ENCODE measurements at places on chromosomes 7 and 10. TPM values are rescaled to one million over a fixed set of nuclear protein-coding genes. Genes with fewer than 3 reads are reported as not detected.

GRCh38 chr10:85544956-85545355 lies 821.6 kb downstream of the GRID1 start:
- H3K36me3 ChIP-seq = no peaks in the 10 kb centered on the region
- H3K27me3 ChIP-seq = no peaks in the 10 kb centered on the region
- H3K27ac ChIP-seq = no peak overlapping the region
- no peak for DNase-seq

DNA sequence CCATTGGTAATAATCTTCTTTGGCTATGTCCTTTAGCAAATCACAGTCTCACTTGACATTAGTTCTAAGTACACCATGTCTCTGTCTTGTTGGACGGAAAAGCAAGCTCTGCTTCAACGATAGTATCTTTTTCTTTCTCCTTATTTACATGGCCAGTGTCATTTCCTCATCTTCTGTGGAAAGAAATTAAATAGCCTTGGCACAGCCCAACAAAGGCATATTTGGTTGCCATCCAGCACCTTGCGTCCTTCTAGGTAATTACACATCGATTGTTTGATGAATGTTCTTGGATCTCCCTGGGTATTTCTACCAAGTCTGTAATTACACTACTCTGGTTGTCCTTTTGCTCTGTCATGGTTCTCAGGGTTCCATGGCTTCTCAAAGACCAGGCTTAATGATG lies 183.1 kb downstream of the CHN2 start:
- no peak for DNase-seq
- H3K4me3 ChIP-seq = no peak overlapping the region
- no peaks in the 10 kb centered on the region for H3K27me3 ChIP-seq
- H3K4me1 ChIP-seq = peaks cover 7% of the 10 kb centered on the region
- no peak overlapping the region for H3K27ac ChIP-seq
- H3K36me3 ChIP-seq = no peaks in the 10 kb centered on the region

DNA sequence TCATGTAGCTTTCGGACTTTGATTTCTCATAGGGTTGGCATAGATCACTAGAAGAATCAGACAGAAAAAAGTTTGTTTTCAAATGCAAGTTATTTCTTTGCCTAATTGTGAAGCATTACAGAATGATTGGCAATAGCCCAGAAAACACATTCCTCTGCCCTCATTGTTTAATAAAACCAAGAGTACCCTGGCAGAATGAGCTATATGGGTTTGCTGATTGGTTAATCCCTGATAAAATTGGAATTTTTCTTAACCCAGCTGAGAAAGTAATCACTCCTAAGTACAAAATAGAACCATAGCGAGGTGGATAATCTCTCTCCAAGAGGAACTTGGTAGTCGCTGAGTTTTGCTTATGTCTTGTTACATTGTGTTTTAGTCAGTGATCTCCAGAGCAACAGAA lies 30.9 kb upstream of the CREB5 start:
- peaks cover 4% of the 10 kb centered on the region for H3K4me1 ChIP-seq
- H3K4me3 ChIP-seq = no peak overlapping the region
- no peak for DNase-seq
- no peaks in the 10 kb centered on the region for H3K36me3 ChIP-seq

The FAM221A gene
- 12.9 TPM for total RNA-seq

The PSD gene
- 1.1 TPM for total RNA-seq

DNA sequence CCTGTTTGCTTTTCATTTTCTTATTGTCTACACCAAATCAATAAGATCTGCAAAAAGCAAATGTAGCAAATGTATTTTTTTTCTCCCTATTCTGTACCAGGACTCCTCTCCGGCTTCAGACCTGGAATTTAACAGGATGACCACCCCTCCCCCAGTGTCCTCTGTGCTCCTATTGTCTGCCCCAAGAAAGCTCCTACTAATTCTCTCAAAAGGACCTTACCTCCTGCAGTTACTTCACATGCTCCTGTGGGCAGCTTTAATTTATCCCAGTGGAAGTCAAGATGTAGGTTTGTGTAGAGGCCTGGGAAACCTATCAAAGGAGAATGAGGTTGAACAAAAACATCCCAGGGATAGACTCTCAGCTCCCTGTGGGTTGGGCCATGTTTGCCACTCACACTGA lies 31.3 kb downstream of the PLXNA4 start:
- DNase-seq = no peak
- no peaks in the 10 kb centered on the region for H3K36me3 ChIP-seq
- H3K27ac ChIP-seq = no peak overlapping the region
- no peaks in the 10 kb centered on the region for H3K4me1 ChIP-seq

- no peaks in the 10 kb centered on the region for H3K27me3 ChIP-seq
- no peak for DNase-seq
- H3K27ac ChIP-seq = no peak overlapping the region
- H3K4me3 ChIP-seq = no peak overlapping the region
Measured at GRCh38 chr10:96491303-96491702, 22.4 kb downstream of the TLL2 start.

The TWIST1 gene
- 7.8 TPM for total RNA-seq

- no peak overlapping the region for H3K27ac ChIP-seq
- no peaks in the 10 kb centered on the region for H3K36me3 ChIP-seq
- no peaks in the 10 kb centered on the region for H3K27me3 ChIP-seq
- DNase-seq = no peak
- no peak overlapping the region for H3K4me3 ChIP-seq
Measured at GRCh38 chr10:129552119-129552518, 85.1 kb downstream of the MGMT start.

DNA sequence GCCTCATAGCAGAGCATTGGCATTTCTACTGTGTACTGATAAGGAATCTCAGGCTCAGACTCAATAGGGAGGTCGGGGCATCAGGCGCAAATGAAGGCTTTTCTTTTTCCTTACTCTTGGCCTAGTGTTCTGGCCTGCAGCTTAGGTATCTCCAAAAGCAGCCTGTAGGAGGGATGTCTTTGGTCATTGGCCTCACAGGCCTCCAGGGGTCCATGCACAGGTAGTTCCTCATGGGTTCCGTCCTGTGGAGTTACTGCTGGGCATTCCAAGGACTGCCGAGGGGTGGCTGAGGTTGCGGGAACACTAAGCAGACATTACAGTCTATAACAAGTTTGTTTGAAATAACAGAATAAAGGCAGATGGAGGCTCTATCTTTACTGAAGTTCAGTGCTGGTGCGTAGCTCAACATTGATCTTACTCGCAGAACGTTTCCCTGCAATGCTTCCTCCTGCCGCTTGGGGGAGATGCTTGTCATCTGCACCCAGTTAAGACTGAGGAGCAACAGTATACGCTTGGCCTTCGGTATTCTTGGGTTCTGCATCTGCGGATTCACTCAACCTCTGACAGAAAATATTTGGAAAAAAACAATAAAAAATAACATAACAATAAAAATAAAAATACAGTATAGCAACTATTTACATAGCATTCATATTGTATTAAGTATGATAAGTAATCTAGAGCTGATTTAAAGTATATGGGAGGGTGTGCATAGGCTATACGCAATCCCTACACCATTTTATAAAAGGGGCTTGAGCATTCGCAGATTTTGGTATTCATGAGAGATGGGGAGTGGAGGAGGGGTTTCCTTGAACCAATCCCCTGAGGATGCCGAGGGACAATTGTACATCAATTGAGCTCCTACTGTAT lies 58.9 kb downstream of the SH2D4B start:
- no peaks in the 10 kb centered on the region for H3K27me3 ChIP-seq
- no peak overlapping the region for H3K4me3 ChIP-seq
- DNase-seq = peak; percentile 45
- H3K4me1 ChIP-seq = peaks cover 6% of the 10 kb centered on the region
- no peaks in the 10 kb centered on the region for H3K36me3 ChIP-seq

The LLCFC1 gene
- total RNA-seq = not detected

The PON3 gene
- total RNA-seq = 11.1 TPM

The ENTPD1 gene
- 19.3 TPM for total RNA-seq

DNA sequence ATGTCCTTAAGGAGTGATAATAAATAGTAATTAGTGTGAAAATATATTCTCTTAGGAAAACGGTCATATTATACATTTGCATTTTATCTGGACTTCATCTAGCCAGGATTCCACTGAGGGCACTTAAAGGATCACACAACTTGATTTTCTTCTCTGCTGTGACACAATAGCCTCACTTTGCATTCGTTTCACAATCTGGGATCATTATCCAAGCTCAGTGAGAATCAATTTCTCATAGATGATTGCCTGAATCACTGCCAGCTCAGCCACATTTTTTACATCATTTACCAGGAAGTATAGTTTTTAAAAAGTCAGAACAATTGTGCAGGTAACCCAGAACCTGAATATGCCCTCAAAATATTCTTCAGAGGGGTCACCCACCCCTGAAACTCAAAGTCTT lies 68.9 kb downstream of the PTPRZ1 start:
- no peak overlapping the region for H3K4me3 ChIP-seq
- DNase-seq = no peak
- H3K36me3 ChIP-seq = no peaks in the 10 kb centered on the region
- H3K27ac ChIP-seq = no peak overlapping the region
- no peaks in the 10 kb centered on the region for H3K4me1 ChIP-seq

DNA sequence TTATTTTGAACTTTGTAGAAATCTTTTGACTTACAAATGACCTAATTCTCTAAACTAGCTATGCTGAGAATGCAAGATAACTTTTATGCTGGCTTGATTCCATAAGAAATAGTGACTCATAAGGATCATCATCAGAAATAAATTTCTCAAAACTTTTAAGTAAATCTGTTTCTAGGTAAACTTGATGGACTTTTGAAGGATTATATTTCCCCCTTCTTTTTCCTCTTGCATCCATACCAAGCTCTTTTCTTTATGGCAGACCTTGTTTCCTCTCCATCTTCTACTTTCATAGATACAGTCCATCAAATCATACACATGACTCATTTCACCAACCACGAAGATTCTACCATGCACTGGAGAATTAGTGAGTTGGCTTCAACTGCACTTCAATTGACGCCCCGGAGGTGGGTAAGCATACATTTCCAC lies 336.3 kb downstream of the KCNMA1 start:
- no peak overlapping the region for H3K4me3 ChIP-seq
- H3K27me3 ChIP-seq = no peaks in the 10 kb centered on the region
- no peak for DNase-seq
- no peaks in the 10 kb centered on the region for H3K36me3 ChIP-seq

DNA sequence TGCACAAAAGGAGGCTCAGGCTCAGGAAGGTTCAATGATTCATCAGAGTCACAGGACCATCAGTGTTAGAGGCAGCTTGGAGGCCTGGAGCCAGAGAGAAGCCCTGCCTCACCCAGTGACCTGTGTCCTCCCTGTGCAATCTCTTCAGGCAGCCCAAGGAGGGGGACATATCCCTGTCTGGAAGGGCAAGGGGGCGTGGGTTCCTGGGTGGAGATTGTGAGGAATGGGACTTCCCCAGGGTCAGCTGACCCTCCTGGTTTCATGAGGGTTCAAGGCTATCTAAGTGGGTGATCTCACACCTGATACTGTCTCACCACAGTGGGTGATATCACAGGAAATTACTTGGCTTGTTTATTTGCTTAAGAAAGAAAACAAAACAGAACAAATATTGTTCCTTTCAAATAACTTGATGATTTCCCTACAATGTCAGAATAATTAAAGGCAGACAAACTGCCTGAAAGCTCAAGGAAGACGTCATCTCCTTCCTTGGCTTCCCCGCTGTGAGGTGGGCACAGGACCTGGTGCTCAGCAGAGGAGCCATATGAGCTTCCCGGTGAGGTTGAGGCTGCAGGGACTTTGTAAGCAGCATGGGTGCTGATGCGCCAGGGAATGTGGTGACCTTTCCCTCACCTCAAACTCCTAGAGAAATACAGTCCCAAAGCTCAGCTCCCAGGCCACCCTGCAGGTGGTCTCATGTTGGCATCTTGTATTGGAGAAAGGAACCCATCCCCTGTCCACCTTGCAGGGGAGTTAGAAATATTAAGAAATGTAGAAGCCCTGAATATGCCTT lies 763.2 kb downstream of the GRID1 start:
- H3K4me1 ChIP-seq = peaks cover 10% of the 10 kb centered on the region
- H3K36me3 ChIP-seq = no peaks in the 10 kb centered on the region
- no peak overlapping the region for H3K27ac ChIP-seq

The DHX32 gene
- total RNA-seq = 33.2 TPM

The PROSER2 gene
- 14.9 TPM for total RNA-seq

DNA sequence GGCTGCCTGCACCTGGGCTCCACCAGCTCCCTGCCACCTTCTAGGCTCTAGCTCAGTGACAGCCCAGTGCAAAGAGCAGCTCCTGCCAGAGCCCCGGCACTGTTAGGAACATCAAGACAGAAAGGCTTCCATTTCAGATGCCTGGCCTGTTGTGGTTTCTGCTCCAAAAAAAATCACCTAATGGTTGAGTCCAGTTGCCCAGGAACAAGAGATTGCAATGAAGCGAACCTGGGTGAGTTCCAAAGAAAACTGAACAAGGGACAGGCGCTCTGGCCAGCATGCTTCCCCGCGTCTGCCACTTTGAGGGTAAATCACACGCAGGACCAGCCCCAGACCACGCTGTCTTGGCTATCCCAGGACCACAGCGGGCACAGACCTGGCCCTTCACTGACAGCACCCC lies 47.0 kb upstream of the RASGEF1A start:
- H3K27ac ChIP-seq = no peak overlapping the region
- no peak for DNase-seq
- H3K36me3 ChIP-seq = no peaks in the 10 kb centered on the region

The OPN4 gene
- total RNA-seq = not detected

DNA sequence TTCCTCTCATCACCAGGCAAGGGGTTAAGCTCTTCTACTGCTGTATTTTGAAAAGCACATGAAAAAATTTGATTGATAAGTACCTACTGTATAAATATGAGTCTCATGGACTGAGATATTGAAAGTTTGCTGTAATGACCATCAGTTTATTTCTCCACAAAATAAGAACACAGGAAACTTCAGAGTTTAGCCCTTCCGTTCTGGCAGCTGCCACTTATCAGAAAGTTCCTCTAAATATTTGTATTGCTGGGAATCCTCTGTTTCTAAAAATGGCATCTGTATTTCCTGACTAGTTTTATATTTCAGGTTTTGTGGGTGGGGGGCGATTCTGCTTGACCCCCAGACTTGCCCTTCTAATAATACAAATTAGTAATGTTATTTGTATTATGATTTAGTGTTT lies 92.0 kb downstream of the LYZL2 start:
- H3K4me1 ChIP-seq = peaks cover 24% of the 10 kb centered on the region
- peak overlapping the region; percentile 66 for H3K27ac ChIP-seq
- no peaks in the 10 kb centered on the region for H3K27me3 ChIP-seq
- no peak overlapping the region for H3K4me3 ChIP-seq

DNA sequence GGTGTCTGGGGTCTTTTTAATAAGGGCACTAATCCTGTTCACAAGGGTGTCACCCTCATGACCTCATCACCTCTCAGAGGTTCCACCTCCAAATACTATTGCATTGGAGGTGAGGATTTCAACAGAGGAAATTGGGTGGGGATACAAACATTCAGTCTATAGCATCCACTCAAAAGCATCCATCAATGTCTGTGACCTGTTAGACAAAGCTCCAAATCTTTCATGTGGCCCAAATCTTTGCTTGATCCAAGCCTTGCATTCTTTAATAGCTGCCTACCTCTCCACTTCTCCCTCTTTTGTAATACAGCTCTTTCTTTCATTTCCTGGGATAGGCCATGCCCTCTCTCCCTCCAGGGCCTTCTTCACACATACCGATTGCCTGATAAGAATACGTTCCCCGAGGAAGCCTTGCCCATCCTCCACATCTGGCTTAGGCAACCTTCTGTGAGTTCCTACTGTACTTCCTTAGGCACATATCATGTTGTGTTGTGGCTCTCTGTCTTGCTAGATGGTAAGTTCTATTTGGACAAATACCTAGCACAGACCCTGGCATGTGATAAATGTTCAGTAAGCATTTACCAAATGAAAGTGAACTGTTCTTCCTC lies 66.1 kb downstream of the CREM start:
- DNase-seq = no peak
- no peaks in the 10 kb centered on the region for H3K4me1 ChIP-seq
- no peaks in the 10 kb centered on the region for H3K27me3 ChIP-seq
- H3K4me3 ChIP-seq = no peak overlapping the region
- no peaks in the 10 kb centered on the region for H3K36me3 ChIP-seq
- no peak overlapping the region for H3K27ac ChIP-seq

Measured in thyroid gland (tissue), 4 donors.